ENCODE measurements at places on chromosomes 16 and 17. TPM values are rescaled to one million over a fixed set of nuclear protein-coding genes. Genes with fewer than 3 reads are reported as not detected.

GRCh38 chr17:3535253-3535995 lies 22.2 kb downstream of the TRPV3 start:
- H3K36me3 ChIP-seq = no peaks in the 10 kb centered on the region
- DNase-seq = peak; percentile 61
- no peak overlapping the region for H3K27ac ChIP-seq
- H3K27me3 ChIP-seq = peaks cover 6% of the 10 kb centered on the region
- no peak overlapping the region for H3K4me3 ChIP-seq

GRCh38 chr17:17874478-17874877 lies 37.7 kb upstream of the SREBF1 start:
- no peak overlapping the region for H3K27ac ChIP-seq
- H3K27me3 ChIP-seq = no peaks in the 10 kb centered on the region
- peaks cover 14% of the 10 kb centered on the region for H3K36me3 ChIP-seq
- H3K4me1 ChIP-seq = no peaks in the 10 kb centered on the region
- H3K4me3 ChIP-seq = no peak overlapping the region

- H3K4me1 ChIP-seq = peaks cover 6% of the 10 kb centered on the region
- H3K4me3 ChIP-seq = no peak overlapping the region
- peaks cover 66% of the 10 kb centered on the region for H3K36me3 ChIP-seq
- no peaks in the 10 kb centered on the region for H3K27me3 ChIP-seq
These were observed 41.1 kb downstream of the KLHDC4 start for GRCh38 chr16:87724490-87725291.

DNA sequence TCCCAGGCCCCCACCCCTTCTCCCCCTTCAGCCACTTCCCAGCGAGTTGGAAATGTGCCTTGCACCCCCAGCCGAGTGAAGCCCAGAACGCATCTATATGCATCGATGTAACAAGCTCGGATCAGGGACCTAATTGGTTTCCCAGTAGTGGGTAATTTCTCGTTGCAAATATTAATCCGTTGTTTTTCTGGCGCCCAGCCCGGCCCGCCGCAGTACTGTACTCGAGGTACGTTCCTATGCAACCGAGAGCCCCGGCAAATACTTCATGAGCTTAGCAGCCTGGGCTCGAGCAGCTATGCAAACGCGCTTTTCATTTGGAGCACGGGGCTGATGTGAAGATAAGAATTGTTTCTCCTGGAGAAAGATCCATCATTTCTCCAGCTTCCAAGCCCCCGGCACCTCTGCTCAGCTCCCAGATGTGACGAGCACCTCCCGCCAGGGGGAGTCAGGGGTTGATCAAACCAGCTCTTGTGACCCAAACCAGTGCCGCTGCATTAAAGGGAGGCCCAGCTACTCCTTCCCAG lies 229.8 kb downstream of the KATNIP start:
- H3K4me3 ChIP-seq = no peak overlapping the region
- H3K27ac ChIP-seq = no peak overlapping the region
- H3K36me3 ChIP-seq = no peaks in the 10 kb centered on the region
- H3K4me1 ChIP-seq = no peaks in the 10 kb centered on the region
- DNase-seq = no peak
- no peaks in the 10 kb centered on the region for H3K27me3 ChIP-seq

Gene MPP3
- not detected for total RNA-seq

Data from activated CD4-positive, alpha-beta memory T cell treated with anti-CD3 and anti-CD28 coated beads, Interleukin-2, amount 10 ng/mL, durations not matched to agents 7 days and 5 days (primary cell).